ENCODE measurements at places on chromosomes 7 and 10.

DNA sequence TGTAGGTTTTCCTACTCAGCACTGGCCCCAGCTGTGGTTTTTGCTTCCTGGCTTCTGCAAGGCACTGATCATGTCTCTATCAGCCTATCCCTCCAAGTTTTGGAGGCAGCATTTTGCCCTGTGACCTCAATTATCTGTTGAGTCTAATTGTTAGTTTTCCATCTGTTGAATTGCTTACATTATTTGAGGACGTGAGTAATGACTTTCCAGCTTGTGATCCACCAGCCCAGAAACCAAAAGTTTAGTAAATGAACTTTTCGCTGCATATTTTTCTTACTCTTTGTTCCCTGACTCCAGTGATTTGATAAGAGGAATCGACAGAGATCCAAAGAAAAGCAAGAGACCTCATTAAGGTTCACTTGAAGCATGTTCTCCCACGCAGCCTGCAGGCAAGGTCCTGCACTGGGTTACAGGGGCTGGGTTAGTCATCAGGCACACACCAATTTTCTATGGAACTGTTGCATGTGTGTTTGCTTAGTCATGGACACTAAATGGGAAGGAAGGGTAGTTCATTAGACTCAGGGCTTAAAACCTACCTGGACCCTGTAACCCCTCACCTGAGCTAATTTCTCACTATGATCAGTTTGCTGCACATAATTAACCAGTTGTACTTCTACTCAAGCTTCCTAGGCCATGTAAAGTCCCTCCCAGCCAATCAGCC, 57.2 kb downstream of the AKR1E2 start:
- no peak for DNase-seq

- DNase-seq: no peak
These were observed 1199.2 kb downstream of the SORCS3 start for GRCh38 chr10:105840288-105840770.

GRCh38 chr7:103894656-103895596, 94.5 kb downstream of the RELN start:
- DNase-seq: no peak

GRCh38 chr7:150801242-150801945, 825 bp downstream of the TMEM176A start:
- no peak for DNase-seq

GRCh38 chr10:5142199-5142598, 42.8 kb downstream of the AKR1C8 start:
- DNase-seq: no peak

GRCh38 chr7:6307762-6308161, 35.3 kb upstream of the CYTH3 start:
- no peak for DNase-seq

DNA sequence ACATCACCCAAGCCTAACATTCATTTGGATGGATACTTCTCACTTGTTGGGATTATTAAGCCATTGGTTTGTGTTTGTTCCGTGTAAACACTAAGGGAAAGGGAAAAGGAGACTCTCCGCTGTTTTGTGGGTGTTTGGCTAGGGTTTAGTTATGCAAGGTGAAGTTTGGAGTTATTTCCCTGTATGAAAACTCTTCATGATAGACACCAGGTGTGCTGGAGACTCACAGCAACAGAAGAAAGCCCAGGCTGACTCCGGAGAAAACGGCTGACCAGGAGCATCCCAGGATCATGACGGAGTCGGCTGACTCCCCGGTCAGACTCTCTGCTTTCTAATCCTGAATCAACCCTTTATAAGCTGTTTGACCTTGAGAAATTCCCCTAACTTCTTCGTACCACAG, 94.1 kb upstream of the KLF6 start:
- DNase-seq: no peak

- DNase-seq: no peak
These were observed 40.0 kb downstream of the GARS1 start for GRCh38 chr7:30634634-30635201.

DNA sequence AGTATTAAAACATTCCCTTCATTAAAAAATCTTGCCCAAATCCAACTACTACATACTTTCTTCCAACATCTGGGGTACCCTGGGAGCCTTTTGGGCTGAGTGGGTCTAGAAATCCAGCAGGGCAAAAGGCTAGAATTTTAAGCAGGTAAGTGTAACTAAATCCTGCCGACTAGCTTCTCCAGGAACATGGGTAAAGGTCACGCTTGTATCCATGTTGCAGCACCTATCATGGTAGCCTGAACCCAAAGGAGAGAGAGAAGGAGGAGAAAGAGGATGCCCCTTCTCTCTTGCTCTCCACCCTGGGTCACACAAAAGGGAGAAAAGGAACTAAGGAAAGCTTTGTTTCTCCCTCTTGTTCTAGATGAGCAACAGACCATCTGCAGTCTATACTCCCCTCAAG, 53.3 kb downstream of the ZNF680 start:
- no peak for DNase-seq

DNA sequence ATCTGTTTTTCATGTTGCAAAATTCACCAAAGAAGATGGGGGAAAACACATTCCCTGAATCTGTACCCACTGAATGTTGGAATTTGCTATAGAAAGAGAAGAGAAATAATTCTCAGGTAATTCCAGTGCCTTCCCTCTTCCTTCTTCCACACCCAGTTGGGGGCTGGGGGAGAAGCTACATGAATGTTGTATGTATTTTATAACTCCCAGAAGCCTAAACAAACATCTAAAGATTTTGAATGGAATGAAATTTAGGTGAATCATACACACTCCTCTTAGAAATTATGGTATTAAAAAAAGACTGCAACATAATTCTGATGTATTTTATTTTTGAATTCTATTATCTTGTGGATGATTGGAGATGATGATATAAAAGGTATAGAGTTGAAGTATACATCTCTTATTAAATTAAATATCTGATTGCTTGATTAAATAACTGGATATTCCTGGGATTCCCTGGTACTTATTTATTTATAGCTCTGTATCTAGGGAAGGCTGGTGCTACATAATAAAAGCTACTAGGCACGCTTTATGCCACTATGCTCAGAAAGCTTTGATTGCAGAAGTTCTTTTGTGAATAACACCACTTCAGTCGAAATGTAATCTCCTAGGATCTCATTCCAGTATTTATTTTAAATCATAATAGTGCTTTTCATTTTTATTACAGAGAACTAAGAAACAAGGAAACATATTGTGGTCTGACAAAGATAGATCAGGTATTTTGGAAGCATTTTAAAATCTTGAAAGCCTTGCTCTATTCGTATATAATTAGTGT, 98.5 kb downstream of the MCU start:
- no peak for DNase-seq

DNA sequence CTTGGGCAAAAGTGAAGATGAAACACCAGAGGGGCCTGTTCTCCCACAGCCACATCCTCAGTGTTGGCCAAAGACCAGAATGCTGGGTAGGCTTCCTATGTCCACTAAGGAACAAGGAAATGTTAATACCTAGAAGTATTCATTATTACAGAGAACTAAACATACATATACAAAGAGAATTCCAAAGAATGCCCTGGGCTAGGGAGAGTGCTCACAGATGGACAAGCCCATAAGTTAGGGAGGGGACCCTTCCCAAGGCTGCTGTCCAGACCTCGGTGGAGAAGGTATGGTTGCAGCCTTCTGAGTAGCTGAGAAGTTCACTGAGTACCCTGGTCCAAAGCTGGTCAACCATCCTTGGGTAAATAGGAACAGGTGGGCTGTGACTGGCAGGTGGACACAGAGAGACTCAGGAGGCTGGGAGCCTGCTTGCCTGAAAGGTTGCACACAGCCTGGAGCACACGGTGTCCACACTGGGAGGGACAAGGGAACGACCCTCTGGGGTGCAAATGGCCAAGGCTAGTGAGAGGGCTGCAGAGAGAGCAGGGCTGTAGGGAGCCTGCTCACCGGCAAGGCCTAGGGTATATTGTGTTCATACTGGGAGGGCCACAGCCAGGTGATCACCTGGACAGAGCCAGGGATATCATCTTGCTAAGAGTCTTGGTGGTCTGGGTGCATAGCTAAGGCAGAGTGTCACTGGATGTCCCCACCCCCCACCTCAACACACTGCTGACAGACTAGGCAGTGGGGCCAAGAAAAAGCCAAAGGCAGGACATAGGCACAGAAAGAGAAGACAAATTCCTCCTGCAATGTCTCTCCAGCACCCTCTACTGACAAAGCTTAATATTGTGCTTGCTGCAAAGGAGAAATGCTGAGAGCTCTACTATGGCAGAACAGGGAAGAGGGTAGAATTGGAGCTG, 40.3 kb downstream of the CPVL start:
- peak; percentile 31 for DNase-seq

GRCh38 chr10:121553511-121554264, 44.6 kb downstream of the FGFR2 start:
- DNase-seq: no peak

- no peak for DNase-seq
These were observed 84.4 kb downstream of the RUNDC3B start for GRCh38 chr7:87712571-87712970.

GRCh38 chr7:23072048-23072447, 33.5 kb upstream of the KLHL7 start:
- DNase-seq: no peak

DNA sequence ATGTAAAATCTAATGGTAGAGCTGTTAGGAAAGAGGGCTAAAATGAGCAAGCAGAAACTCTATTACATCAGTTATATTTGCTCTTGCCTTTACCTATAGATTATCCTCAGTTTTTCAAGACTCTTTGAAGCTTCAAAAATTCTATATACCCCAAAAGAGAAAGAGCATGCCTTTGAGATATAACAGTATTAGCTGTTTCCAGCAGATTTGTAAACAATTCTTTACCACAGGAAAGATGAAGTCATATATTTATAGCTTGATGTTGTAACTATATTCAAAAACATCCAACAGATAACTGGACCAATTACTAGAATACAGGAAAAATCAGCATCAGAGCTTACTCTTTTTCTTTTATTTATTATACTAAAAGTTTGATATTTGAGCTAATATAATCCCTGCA, 416.2 kb upstream of the TPK1 start:
- DNase-seq: no peak

DNA sequence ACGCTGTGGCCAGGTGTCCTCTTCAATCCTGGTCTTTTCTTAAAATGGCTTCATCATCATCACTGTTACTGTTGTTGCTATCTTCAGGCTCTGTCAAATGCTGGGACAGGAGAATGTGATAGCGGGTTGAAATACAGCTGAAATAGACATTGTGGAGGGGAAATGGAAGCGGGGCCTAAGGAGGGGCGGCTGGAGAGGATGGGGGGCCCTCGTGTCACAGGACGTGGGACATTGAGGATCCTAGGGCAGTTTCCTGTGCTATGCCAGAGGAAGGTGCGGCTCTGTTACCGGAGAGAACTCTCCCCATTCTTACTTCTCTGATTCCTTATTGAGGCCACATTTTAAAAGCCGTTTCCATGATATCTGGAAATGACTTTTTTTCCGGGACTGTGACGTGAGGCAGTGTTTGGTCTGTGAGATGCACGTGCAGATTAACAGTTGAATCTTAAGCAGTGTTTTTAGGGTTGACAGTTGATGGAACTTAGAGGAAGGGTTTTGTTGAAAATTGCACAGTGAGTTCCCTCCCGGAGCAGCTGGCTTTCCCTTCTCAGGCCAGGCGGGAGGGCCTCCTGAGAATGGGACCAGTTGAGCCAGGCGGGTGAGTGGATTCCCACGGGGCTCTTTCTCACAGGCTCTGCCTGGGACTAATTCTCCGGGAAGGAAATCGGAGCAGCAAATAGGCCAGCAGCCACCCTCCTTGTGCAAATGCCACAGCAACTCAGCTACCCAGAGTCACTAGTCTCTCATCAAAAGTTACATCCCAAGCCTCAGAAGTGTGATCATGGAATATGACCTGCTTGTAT, 125.2 kb downstream of the TACC2 start:
- no peak for DNase-seq

- no peak for DNase-seq
These were observed 50.1 kb downstream of the HSPA12A start for GRCh38 chr10:116692225-116692624.

GRCh38 chr7:90599892-90600555, 3.9 kb downstream of the CDK14 start:
- DNase-seq: no peak

DNA sequence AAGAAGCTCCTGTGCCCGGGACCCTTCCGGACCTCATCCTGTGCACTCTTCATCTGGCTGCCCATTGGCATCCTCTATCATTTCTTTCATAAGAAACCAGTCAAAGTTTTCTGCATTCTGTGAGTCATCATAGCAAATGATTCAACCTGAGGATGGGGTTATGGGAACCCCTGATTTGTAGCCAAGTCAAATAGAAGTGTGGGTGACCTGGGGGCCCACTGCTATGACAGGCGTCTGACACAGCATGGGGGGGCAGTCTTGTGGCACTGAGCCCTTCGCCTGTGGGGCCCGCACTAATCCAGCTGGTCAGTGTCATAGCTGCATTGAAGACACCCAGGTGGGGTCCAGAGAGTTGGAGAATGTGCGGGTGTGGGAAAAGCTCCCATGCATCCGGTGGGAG, 230.4 kb downstream of the USP6NL start:
- no peak for DNase-seq

GRCh38 chr10:124116771-124117510, 23.5 kb upstream of the CHST15 start:
- DNase-seq: no peak

- no peak for DNase-seq
These were observed 15.4 kb upstream of the TMEM243 start for GRCh38 chr7:87234949-87235348.

DNA sequence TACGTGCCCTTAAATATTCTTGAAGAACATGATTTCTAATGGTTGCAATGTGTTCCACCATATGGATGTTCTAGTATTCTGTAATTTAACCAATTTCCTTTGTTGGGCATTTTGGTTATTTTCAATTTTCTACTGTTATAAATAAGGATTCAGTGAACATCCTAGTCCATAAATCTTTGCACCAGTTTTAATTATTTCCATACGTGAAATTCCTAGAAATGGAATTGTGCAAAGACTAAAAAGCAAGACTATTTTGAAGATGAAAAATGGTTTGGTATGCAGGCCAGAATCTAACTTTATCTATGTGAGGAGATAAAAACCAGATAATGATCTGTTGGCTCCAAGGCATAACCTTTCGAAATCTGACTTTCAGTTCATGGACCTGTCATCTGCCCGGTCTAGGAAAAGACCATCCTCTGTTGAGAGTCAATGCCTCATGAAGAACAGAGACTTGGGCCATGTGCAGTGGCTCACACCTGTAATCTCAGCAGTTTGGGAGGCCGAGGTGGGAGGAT, 633.2 kb upstream of the NRP1 start:
- no peak for DNase-seq
